ENCODE measurements at places on chromosomes 13 and 19.

DNA sequence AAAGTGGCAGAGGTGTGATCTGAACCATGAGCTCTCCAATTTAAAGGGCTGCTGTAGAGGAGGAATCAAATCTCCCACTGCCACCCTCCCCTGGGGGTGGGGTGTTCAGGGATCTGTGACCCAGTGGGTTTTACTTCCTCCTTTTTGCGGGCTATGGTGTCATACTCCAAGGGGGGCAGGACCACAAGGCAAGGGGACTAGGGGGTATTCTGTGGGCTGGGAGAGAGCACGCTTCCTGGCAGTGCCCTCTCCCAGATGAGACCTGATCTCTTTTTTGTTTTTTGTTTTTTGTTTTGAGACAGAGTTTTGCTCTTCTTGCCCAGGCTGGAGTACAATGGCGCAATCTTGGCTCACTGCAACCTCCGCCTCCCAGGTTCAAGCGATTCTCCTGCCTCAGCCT is 10.3 kb downstream of the PLD3 start:
- H3K27me3 ChIP-seq = no peaks in the 10 kb centered on the region
- H3K27ac ChIP-seq = no peak overlapping the region
- no peaks in the 10 kb centered on the region for H3K36me3 ChIP-seq
- H3K4me1 ChIP-seq = no peaks in the 10 kb centered on the region
- H3K4me3 ChIP-seq = no peak overlapping the region
- no peak for DNase-seq

GRCh38 chr13:61415749-61416148 is at the start of gene PCDH20:
PCDH20 (minus strand) TSS chr13:61415849; CDS start chr13:61415158, 691 bp downstream.
- DNase-seq = no peak
- H3K4me1 ChIP-seq = no peaks in the 10 kb centered on the region
- no peaks in the 10 kb centered on the region for H3K27me3 ChIP-seq
- no peak within 1 kb of the TSS for H3K27ac ChIP-seq

- H3K36me3 ChIP-seq = peaks cover 58% of the 10 kb centered on the region
- no peaks in the 10 kb centered on the region for H3K27me3 ChIP-seq
- no peaks in the 10 kb centered on the region for H3K4me1 ChIP-seq
- H3K4me3 ChIP-seq = no peak overlapping the region
- H3K27ac ChIP-seq = no peak overlapping the region
Observed at GRCh38 chr13:46126552-46127357, 21.9 kb upstream of the CPB2 start.

DNA sequence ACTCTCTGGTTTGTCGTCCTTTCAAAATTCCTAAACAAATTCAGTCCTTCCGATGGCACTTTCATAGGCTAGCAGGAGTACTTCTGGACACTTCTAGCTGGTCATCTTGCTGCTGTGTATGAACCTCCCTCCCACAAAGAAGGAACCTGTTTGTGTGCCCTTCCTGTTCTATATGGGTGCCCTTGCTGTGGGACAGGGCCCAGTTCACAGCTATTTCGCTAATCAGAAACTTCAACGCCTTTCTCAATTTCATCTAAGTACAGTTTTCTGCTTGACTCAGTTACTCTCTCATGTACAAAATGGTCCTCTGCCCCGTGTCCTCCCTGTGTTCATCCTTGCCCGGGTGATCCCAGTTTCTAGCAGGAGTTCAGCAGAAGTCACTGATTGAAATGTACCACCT is 96.1 kb downstream of the STARD13 start:
- H3K36me3 ChIP-seq = no peaks in the 10 kb centered on the region
- H3K27ac ChIP-seq = no peak overlapping the region
- DNase-seq = no peak
- H3K4me3 ChIP-seq = no peak overlapping the region
- no peaks in the 10 kb centered on the region for H3K4me1 ChIP-seq

- H3K27ac ChIP-seq = no peak overlapping the region
- H3K4me3 ChIP-seq = no peak overlapping the region
- no peak for DNase-seq
- H3K27me3 ChIP-seq = no peaks in the 10 kb centered on the region
Observed at GRCh38 chr19:42831221-42832019, 48.1 kb downstream of the PSG1 start.

GRCh38 chr19:4584670-4585460 is 25.4 kb upstream of the SEMA6B start:
- H3K27me3 ChIP-seq = peaks cover 28% of the 10 kb centered on the region
- no peak overlapping the region for H3K27ac ChIP-seq
- H3K4me3 ChIP-seq = no peak overlapping the region
- H3K36me3 ChIP-seq = no peaks in the 10 kb centered on the region
- no peak for DNase-seq

DNA sequence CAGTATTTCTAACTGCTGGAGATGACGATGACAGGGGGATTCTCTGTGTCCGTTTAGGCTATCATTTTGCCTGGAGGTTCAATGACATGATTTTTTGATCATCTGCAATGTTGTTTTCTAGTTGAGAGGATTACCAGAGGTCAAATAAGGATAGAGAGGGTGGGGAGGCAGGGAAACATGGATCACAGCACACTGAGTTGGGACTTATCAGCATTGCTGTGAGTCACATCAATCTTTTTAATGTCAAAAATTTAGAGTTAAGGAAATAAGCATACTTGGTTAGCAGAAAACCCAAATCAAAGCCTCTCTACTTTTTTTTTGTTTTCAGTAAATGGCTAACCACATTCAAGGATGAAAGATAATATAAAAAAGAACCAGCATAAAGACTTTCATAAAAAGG is 43.0 kb upstream of the CSNK1A1L start:
- H3K4me1 ChIP-seq = no peaks in the 10 kb centered on the region
- no peak overlapping the region for H3K4me3 ChIP-seq
- no peak for DNase-seq
- no peak overlapping the region for H3K27ac ChIP-seq
- H3K36me3 ChIP-seq = no peaks in the 10 kb centered on the region

DNA sequence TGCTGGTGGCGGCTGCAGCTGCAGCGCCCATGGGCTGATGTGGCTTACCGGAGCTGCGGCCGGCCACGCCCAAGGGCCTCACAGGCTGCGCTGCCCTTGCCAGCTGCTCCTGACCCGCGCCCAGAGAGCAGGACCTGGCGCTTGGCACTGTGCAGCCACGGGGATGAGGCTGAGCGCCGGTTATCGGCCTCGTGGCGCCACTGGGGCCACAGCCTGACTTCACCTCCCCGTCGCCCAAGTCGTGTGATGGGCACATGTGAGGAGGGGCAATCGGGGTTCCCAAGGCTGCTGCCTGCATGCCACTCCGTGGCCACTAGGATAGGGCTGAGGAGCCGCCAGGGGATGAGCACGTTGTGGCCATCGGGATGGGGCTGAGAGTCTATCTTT is 77.2 kb upstream of the PABPC3 start:
- no peaks in the 10 kb centered on the region for H3K36me3 ChIP-seq
- H3K27ac ChIP-seq = no peak overlapping the region
- no peak for DNase-seq
